ENCODE measurements at places on chromosomes 5 and 9. TPM values are rescaled to one million over a fixed set of nuclear protein-coding genes. Genes with fewer than 3 reads are reported as not detected.

Gene SAP30L
- 27.9 TPM for total RNA-seq

DNA sequence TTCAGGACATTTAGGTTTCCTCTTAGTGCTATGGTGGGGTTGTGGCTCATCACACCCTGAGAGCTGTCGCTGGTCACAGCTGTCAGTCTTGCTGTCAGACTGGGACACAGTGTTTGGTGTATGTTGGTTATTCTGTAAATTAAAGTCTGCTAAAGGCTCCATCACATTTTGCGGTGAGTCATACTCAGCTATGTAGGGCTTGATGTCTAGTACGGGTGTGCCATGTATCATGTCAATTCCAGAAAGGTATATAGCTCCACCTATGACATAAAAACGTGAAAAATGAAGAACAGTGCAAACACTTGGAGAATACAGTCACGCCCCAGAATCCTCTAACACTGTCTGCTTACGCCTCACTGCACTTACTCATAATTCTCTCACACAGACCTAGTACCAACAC is 11.9 kb downstream of the TRMO start:
- no peak for DNase-seq

Gene PITX1
- total RNA-seq = not detected

Gene ZBTB43
- 17.2 TPM for total RNA-seq

Gene TRPM3
- total RNA-seq = 1.2 TPM

Gene RNF183
- not detected for total RNA-seq

GRCh38 chr5:90680921-90681563 is 122.4 kb downstream of the ADGRV1 start:
- no peak for DNase-seq

DNA sequence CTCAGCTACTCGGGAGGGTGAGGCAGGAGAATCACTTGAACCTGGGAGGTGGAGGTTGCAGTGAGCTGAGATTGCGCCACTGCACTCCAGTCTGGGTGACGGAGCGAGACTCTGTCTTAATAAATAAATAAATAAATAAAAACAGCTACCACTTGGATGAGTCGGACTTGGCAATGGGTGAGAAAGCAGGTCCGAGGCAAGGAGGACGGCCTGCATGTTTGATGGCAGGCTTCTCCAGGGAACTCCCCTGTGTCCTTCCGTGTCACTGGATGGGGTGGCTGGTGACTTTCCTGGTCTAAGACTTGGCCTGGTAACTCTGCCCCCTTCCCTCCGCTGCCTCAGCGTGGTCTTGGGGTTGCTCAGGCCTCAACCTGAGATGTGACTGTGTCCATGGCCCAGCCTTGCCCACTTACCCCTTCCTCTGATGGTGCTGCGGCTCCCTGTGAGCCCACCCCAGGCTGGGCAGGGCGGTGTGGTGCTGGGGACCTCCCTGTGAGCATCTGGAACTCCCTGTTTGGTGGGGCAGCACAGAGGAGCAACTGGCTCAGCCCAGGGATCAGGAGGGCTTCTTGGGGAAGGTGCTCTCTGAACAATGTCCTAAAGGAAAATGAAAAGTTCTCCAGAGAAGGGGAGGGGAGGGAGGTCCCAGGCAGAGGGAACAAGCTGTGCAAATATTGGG is 62.5 kb upstream of the PSD2 start:
- DNase-seq = no peak

- peak; percentile 33 for DNase-seq
These were observed 45.8 kb downstream of the SECISBP2 start for GRCh38 chr9:89363921-89364665.

- peak; percentile 53 for DNase-seq
These were observed 3.5 kb upstream of the AIF1L start for GRCh38 chr9:131092548-131093440.

DNA sequence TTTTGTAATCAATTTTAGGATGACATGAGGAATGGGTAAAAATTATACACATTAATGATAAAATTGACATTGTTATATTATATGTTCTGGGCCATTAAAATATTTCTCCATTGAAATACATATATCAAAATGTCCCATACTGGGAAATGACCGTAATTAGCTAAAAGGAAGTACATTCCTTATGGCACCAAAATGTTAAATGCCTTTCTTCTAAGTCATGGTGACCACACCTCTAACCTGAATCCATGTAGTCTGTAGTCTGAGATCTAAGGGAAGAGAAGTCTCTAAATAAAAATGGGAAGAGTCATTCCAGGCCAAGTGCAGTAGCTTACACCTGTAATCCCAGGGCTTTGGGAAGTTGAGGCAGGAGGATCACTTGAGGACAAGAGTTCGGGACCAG is 10.0 kb upstream of the GDA start:
- no peak for DNase-seq

GRCh38 chr5:37696190-37697021 is 143.4 kb downstream of the GDNF start:
- DNase-seq = no peak

Gene CEL
- total RNA-seq = 2.9 TPM

DNA sequence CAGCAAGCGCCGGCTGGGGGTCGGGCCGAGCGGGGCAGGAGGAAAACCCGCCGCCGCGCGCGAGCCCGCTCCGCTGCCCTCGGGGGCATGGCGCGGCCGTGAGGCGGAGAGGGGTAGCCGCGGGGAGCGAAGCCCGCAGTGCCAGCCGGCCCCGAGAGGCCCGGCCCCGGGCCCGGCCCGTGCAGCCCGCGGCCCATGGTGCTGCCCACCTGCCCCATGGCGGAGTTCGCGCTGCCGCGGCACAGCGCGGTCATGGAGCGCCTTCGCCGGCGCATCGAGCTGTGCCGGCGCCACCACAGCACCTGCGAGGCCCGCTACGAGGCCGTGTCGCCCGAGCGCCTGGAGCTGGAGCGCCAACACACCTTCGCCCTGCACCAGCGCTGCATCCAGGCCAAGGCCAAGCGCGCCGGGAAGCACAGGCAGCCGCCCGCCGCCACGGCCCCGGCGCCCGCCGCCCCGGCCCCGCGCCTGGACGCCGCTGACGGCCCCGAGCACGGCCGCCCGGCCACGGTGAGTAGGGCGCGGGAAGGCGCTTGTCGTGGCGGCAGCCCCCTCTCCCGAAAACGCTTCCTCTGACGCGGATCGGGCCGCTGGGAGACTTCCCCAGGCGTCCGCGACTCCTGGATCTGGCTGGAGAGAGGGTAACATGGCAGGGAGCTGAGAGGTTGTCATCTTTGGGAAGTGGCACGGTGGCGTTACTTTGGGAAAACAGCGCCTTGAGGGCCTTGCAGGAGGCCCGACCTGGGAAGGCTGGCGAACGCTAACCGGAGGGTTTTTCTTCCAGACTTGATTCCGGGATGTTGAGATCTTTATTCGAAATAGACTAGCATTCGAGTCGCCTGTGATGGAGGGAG is 523 bp downstream of the MAML1 start:
- peak; percentile 74 for DNase-seq

DNA sequence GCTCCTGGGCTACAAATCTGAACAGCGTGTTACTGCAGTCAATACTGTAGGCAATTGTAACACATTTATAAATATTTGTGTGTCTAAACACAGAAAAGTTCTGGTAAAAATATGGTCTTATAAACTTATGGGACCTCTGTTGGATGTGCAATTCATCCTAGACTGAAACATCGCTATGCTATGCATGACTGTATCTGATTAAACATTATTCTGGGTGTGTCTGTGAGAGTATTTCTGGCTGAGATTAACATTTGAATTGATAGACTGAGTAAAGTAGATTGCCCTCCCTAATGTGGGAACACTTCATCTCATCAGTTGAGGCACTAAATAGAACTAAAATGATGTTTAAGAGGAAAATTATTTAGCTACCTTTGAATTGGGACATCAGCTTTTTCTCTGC is 24.3 kb upstream of the PRDM9 start:
- DNase-seq = no peak

Gene IL13
- not detected for total RNA-seq

GRCh38 chr5:91302305-91302704 is 80.8 kb downstream of the ARRDC3 start:
- no peak for DNase-seq

Gene RASEF
- not detected for total RNA-seq

Gene GLRA1
- total RNA-seq = not detected

- no peak for DNase-seq
These were observed 44.0 kb upstream of the NCS1 start for GRCh38 chr9:130128251-130128650.

- no peak for DNase-seq
These were observed 171.7 kb downstream of the ERCC6L2 start for GRCh38 chr9:96047116-96047639.

- DNase-seq = no peak
These were observed 46.6 kb upstream of the PHYKPL start for GRCh38 chr5:178279026-178279722.

DNA sequence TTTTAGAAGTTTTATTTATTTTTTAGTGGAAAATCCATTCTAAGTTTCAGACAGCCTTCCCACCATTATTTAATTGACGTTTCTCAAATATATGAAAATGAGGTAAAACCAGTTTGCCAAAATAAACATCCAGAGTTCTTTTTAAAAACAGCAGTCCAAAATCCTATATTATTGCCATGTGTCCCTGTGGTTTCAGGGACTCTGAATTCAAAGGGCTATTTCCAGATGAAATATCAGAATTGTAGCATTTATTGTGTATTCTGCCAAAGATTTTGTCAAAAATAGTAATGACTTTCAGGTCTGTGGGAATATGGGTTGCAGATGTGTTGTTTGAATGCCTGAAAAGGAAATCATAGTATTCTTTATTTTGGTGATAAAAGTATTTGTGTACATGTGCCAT is 41.6 kb downstream of the XRCC4 start:
- no peak for DNase-seq

- no peak for DNase-seq
These were observed 43.3 kb downstream of the PRRX2 start for GRCh38 chr9:129708793-129709192.

Gene CKMT2
- total RNA-seq = 1,016 TPM

- DNase-seq = no peak
These were observed 1.7 kb downstream of the MEGF9 start for GRCh38 chr9:120712539-120713031.

Gene NHP2
- total RNA-seq = 87.0 TPM
